Fibroblast of pulmonary artery (primary cell): ENCODE measurements at places on chromosomes 3 and 15.
A peak's percentile ranks its signal among the peaks of the same experiment; 100 is the strongest.

- DNase-seq, result no peak
Measured at GRCh38 chr15:60797444-60798040, 318.6 kb upstream of the ICE2 start.

- peak; percentile 77 for DNase-seq
Measured at GRCh38 chr3:183253528-183254486, 754 bp downstream of the B3GNT5 start.

GRCh38 chr15:70892002-70892911 lies at the start of the genes LRRC49 and THAP10:
LRRC49 (plus strand) TSS chr15:70892826; CDS start chr15:70892895, 69 bp downstream.
THAP10 (minus strand) TSS chr15:70892433; CDS start chr15:70892272, 161 bp downstream.
- peak; percentile 96 for DNase-seq

DNA sequence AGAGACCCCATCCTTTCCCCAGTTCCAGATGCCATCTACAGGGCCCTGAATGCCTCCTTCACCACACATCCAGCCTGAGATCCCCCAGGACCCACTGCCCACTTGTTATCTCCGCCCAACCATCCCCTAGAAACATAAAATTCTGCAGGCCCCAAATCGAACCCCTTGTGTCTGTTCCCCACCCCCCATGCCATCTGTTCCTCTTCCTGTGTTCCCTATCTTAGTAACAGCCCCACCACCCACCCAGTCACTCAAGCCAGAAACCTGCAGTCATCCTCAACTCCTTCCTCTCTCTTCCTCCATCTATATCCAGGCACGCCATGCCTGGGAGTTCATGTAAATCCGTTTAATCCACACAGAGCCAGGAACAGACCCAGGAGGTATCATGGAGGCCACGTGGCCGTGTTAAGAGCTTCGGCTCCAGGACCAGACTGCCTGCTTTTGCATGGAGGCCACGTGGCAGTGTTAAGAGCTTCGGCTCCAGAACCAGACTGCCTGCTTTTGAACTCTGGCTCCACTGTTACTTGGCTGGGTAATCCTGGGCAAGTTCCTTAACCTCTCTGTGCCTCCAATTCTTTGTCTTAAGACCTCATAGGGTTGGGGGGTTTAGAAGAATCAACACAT lies 4.8 kb downstream of the CSRNP1 start:
- DNase-seq, result no peak

- no peak for DNase-seq
Measured at GRCh38 chr15:82986442-82986780, 401 bp downstream of the RAMAC start.

- DNase-seq, result peak; percentile 43
Measured at GRCh38 chr3:152622811-152623167, 212.1 kb upstream of the P2RY1 start.

- DNase-seq, result peak; percentile 87
Measured at GRCh38 chr3:80232760-80233159, 465.0 kb upstream of the ROBO1 start.

DNA sequence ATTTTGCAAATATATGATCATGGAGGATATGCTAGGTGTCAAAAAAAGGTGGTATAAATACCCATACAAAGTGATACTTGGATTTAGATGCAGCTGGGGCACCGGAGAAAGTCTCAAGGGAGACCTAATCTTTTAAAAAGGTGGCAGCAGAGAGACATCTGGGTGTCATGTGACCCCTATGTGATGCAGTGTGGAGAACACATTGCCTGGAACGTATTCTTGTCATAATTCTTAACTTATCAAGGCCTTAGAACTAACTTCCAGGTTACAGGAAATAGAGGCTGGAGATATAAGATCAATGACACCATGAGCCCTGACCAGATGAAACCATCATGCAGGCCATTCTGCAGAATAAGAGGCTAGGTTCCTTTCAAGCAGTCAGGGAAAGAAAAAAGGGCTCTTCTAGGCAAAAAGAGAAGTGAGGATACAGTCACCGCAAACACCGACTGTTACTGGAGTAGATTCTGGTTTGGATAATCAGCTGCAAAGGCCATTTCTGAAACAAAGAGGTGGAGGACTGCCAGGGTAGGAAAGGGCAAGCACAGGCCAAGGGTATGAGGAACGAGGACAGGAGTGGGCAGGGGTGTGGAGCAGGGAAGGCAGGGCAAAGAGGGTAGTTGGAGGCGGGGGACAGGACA lies 100.6 kb downstream of the OXNAD1 start:
- no peak for DNase-seq

GRCh38 chr15:33126559-33127290 lies 67.8 kb downstream of the FMN1 start:
- DNase-seq, result peak; percentile 96
